ENCODE measurements at places on chromosomes 2 and 18.

DNA sequence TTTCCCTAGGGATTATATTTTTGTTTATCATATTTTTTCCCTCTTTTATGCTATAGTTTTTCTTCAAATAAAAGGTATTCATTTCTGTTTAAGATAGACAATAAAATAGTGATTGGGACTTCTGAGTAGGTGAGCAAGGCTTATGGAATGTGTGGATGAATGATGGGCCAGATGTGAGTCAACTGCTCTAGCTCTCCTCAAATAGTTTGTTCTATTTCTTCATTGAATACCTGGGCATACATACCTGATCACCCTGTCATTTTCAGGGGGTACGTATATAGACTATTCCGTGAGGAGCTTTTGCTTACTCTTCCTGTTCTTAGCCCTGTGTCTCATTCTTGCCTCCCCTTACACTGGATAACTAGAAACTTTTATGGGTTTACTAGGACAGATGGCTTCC is 41.9 kb downstream of the BABAM2 start:
- H3K27me3 ChIP-seq: no peaks in the 10 kb centered on the region
- H3K36me3 ChIP-seq: peaks cover 10% of the 10 kb centered on the region
- H3K4me3 ChIP-seq: no peak overlapping the region
- no peak overlapping the region for H3K27ac ChIP-seq

GRCh38 chr2:221097568-221097915 is 474.6 kb downstream of the EPHA4 start:
- H3K4me1 ChIP-seq: no peaks in the 10 kb centered on the region
- peak; percentile 55 for DNase-seq
- H3K4me3 ChIP-seq: no peak overlapping the region
- H3K27ac ChIP-seq: no peak overlapping the region
- H3K36me3 ChIP-seq: no peaks in the 10 kb centered on the region

GRCh38 chr2:8298783-8299182 is 383.1 kb upstream of the ID2 start:
- no peaks in the 10 kb centered on the region for H3K27me3 ChIP-seq
- H3K4me3 ChIP-seq: no peak overlapping the region
- no peaks in the 10 kb centered on the region for H3K36me3 ChIP-seq
- H3K4me1 ChIP-seq: peaks cover 5% of the 10 kb centered on the region

DNA sequence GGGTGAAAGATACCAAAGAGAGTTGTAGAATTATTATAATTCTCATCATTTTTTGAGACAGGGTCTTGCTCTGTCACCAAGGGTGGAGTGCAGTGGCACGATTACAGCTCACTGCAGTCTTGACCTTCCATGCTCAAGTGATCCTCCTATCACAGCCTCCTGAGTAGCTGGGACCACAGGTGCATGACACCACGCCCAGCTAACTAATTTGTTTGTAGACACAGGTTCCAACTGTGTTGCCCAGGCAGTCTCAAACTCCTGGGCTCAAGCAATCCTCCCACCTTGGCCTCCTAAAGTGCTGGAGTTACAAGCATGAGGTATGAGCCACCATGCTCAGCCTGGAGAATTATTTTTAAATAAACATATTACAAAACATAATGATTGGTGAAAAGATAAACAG is 92.8 kb upstream of the MSH6 start:
- no peak overlapping the region for H3K4me3 ChIP-seq
- H3K4me1 ChIP-seq: no peaks in the 10 kb centered on the region
- H3K27me3 ChIP-seq: no peaks in the 10 kb centered on the region
- no peaks in the 10 kb centered on the region for H3K36me3 ChIP-seq

All from endodermal cell (in vitro differentiated cells).